ENCODE measurements at places on chromosomes 7 and 10.

DNA sequence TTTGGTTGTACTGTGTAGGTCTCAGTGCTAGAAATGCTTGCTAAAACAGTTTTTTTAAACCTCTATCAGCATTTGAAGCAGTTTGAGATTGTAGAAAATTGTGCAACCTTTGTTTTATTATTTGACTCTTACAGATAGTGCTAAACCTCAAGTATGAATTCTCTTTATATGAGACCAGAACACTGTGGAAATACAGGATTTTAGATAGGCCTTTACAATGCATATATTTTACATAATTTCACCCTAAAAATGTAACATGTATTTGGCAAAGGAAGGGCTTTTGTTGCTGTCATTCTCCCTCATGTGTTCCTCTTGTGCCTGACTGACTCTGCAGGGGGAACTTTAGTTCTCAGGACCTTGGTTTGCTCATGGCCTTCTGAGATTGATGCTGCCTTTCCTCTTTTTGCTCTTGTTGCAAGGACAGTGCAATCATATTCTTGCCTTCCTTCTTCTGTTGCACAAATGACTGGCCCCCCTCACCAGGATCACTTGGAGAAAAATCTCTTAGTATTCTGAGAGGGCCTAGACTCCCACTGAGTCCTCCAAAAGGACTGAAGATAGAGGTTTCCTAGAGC is 188.7 kb downstream of the PPP1R9A start:
- DNase-seq, result no peak

DNA sequence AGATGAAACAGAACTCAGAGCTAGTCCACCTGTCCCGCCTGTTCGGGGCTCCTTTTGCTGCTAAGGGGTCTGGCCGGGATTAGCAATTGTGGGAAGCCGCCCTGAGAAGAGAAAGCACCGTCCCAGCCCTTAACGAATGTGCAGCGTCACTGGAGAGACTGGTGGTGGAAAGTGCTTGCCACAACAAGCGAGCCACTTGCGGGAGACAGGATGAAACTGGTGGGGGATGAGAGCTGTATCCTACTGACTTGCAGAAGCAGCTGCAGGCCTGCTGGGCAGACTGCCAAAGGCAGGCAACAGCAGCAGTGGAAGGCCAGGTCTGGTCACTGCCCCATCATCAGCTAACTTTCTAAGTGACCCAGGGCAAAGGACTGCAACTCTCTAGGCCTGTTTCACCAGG is 95.4 kb downstream of the FAM53B start:
- DNase-seq, result peak; percentile 61

DNA sequence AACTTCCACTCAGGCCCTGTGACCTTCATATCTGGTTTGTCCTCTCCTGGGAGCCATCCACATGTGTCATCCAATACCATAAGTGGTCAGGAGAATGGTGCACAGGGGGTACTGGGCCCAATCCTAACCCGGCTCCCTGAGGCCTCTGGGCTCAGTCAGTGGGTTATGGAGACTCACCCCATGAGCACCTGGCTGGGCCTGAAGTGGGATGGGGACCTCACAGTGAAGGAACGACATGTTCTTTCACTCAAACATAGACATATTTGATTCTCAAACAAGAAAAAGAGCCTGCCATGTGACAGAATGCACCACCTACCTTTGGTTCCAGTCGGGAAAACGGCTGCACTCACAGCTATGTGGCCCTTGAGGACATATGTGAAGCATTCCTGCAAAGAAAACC is 51.8 kb downstream of the XPNPEP1 start:
- no peak for DNase-seq

DNA sequence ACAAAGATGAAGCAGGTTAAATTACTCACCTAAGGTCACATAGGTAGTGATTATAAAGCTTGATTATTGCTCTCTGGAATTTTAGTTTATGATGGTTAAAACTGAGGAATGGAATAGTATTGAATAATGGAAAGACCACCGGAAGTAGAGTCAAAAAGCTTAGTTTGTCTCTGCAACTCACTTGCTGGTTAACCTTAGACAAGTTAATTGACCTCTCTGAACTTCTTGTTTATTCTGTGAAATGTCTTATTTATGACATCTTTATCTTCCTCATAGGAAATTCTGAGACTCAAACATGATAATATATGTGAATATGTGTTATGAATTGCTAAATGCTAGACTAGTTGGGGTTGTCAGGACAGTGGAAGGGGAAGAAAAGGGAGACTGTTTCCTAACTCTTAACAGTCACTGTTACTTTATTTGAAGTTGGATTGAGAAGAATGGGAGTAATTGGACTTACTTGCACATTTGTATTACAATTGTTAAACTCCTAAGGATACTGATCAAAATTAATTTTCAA is 9.6 kb downstream of the DLD start:
- no peak for DNase-seq

DNA sequence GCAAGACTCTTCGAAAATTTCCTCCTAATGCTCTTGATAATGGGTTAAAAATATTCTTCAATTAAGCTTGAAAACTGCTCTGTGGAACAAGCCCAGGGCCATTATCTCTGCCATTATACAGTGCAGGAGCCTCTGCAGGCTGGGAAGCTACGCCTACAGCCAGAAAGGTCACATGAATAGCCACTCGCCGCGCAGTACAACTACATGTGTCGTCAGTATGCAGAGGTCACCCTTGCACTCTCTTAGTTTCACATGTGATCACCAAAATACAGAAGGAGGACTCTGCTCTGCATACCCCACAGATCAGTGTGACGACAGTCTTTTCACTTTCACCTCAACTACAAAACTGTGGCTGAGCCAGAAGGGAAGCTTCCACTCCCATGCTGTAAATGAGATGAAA is 141.8 kb upstream of the C1QL3 start:
- DNase-seq, result no peak

DNA sequence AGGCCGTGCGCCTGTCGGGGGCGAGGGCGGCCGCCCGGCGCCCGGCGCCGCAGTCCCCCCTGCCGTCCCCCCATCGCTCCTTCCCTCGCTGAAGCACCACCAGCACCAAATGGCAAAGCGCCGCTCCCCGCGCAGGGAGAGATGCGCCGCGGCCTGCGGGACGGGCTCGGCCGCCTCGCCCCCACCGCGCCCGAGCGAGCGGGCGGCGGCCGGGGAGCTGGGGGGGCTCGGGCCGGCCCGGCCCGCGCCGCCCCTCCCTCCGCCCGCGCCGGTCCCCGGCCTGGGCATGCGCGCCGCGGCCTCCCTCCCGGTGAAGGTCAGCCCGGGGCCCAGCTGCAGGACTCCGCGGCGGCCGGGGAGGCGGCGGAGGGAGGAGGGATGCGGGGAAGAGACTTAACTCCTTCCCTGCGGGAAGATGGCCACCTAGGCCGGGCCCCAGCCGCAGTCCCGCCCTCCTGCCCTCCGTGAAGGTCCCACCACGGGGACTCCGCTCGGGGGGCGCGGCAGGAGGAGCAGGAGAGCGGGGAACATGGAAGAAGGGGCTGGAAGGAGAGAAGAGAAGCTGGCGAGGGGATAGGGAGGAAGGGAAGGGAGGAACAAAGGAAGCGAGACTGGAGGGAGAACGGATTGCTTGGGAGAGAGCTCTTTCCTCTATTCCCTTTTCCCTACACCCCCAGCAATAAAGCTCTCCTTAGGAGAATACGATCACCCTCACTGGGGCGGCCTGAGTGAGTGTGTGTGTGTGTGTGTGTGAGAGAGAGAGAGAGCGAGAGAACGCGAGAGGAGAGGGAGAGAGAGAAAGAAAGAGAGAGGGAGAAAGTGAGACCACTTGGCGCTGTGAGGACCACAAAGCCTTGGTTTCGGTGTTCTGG is 3.4 kb upstream of the SMARCD3 start:
- peak; percentile 56 for DNase-seq

GRCh38 chr7:35734001-35734483 is 39.1 kb upstream of the HERPUD2 start:
- no peak for DNase-seq

DNA sequence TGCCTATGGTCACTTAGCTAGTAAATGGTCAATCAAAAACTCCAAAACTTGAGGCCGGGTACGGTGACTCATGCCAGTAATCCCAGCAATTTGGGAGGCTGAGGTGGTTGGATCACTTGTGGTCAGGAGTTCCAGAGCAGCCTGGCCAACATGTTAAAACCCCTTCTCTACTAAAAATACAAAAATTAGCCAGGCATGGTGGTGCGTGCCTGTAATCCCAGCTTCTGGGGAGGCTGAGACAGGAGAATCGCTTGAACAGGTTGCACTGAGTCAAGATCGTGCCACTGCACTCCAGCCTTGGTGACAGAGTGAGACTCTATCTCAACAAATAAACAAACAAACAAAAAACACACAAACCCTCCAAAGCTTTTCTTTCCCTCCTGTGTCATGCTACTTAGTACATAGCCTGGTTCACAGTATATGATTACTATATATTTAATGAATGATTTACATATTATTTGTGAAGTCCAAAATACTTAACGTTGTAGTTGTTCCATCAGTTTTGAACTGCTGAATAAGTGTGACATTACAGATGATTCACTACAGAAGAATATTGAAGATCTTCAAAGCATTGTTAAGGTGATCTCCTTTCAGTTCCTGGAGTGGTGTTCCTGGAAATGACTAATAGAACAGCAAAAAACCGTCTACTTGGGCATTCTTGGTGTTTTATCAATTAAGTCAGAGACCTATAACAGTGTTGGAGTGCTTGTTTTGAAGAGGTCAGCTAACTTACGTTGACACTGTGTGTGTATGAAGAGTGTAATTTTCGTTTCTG is 72.9 kb downstream of the ADK start:
- DNase-seq, result no peak

DNA sequence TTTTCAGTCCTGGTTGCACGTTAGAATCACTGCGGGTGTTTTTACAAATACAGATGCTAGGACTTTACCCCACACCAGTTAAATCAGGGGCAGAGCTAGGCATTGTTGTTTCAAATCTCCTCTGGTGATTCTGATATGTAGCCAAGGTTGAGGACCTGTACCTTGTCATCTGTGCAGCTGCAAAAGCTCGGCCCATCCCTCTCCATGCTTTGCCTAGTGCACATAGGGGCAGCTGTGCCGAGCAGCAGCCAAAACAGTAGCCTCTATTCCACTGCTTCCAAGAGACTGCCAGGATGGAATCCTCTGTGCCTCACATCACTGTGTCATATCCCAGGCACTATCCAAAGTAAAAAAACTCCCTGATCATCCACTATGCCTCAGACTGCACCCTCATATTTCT is 181.3 kb downstream of the CDK14 start:
- no peak for DNase-seq

DNA sequence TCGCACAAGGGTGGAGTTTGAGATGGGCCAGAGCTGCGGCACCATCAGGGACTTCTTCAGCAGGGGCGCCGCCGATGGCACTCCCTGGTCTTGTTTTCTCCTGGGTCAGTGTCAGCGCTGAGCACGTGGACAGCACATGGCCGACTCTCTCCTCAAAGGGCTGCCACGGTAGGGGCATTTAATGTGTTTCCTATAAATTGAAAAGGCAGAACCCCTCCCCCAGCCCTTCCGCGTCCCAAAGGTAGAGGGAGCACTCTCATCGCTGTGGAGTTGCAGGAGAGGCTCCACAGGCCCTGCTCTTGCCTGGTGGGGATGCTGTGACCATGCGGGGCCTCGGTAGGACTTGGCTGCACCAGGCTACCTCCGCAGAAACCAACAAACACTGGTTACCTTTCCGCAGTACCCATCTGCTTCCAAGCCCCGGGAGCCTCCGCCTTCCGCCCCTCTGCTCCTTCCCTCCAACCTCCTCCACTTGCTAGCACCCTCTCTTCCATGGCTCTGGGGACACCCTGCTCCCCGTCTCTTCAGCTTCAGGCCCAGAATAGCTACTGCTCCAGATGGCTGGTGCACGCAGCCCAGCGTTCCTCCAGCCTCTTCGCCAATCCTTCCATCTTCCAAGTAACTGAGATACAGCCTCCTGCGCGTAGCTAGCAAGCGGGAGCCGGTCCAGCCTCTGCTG is 166.3 kb upstream of the ADCY1 start:
- no peak for DNase-seq

DNA sequence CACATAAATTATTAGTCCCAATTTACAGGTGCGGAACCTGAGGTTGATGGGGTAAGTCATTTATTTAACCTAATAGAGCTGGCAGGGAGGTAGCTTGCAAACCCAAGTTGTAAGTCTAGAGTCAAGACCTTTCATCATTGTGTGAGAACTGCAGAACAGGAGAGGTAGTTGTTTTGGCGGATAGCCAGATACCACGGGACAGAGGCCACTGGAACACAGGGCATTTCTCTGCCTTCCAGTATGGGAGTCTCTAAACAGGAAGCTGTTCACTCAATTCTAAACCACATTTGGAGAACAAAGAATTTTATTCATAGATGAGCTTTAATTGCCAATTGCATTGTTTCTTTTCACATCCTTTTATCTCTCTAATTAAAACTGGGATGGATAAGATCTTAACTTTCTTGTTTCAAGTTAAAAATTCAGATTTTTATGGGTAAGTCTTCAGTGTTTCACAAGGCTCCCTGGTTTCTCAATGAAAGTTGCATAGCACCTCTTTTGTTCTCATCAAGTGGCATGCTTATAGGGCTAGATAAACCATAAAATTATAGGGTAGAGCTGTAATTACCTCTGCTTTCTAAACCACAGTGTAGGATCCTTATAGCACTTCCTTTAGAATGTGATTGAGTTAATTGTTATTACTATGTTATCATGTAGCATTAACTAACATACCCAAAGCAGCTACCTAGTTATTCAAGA is 489.0 kb downstream of the GATA3 start:
- DNase-seq, result no peak

GRCh38 chr10:91343010-91343409 is 67.1 kb upstream of the HECTD2 start:
- no peak for DNase-seq

- no peak for DNase-seq
Measured at GRCh38 chr10:47358457-47358856, 10.3 kb downstream of the RBP3 start.

DNA sequence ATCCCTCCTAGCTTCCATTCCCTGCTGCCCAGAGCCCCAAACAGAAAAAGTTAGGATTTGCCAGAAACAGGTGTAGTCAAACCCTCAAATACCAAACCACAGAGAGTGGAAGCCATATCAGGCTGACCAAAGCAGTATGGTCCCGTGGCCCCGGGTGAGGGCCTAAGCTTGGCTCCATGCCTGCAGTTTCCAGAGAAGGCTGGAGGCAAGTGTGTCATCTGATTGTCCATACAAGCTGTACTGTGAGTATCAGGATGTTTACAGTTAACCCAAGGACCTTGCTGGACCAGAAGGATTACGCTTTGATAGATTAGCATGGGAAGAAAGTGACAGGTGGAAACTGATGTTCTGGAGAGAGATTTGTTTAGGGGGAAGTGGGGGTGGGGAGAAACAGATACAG is 96.3 kb downstream of the PRKAG2 start:
- DNase-seq, result no peak

GRCh38 chr7:106138776-106139175 is 26.7 kb upstream of the SYPL1 start:
- no peak for DNase-seq

- no peak for DNase-seq
Measured at GRCh38 chr10:2933519-2933918, 133.8 kb upstream of the PFKP start.

GRCh38 chr7:34019301-34019790 is 114.0 kb downstream of the BMPER start:
- DNase-seq, result no peak

DNA sequence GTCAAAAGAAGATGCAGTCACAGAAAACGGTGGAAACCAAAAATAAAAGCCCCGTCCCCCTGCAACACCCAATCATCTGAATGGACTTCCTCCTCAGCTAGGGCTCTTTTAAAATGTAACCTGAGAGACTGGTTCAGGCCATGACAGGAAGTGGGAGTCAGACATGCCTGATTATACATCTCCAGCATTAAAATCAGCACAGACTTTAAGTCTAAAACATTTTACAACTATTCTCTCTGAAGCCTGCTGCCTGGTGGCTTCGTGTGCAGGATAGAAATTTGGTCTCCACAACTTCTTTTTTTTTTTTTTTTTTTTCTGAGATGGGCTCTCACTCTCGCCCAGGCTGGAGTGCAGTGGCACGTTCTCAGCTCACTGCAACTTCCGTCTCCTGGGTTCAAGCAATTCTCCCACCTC is 30.3 kb downstream of the HACD1 start:
- DNase-seq, result no peak

All from mesothelial cell of epicardium (in vitro differentiated cells).